Glutamatergic neuron (in vitro differentiated cells): ENCODE measurements at places on chromosomes 2 and 18.

GRCh38 chr2:150620855-150621254 lies 133.4 kb upstream of the RND3 start:
- no peaks in the 10 kb centered on the region for H3K36me3 ChIP-seq
- no peak overlapping the region for H3K27ac ChIP-seq
- H3K4me3 ChIP-seq: no peak overlapping the region
- H3K4me1 ChIP-seq: peaks cover 5% of the 10 kb centered on the region
- no peak for DNase-seq

- peaks cover 2% of the 10 kb centered on the region for H3K4me1 ChIP-seq
- H3K36me3 ChIP-seq: no peaks in the 10 kb centered on the region
- no peak overlapping the region for H3K27ac ChIP-seq
Measured at GRCh38 chr2:231565887-231566594, 26.6 kb upstream of the TEX44 start.

- peaks cover 13% of the 10 kb centered on the region for H3K4me1 ChIP-seq
- peaks cover 5% of the 10 kb centered on the region for H3K27me3 ChIP-seq
- no peak overlapping the region for H3K27ac ChIP-seq
- H3K36me3 ChIP-seq: no peaks in the 10 kb centered on the region
- DNase-seq: no peak
- no peak overlapping the region for H3K4me3 ChIP-seq
Measured at GRCh38 chr2:132479155-132479554, 62.5 kb downstream of the GPR39 start.

DNA sequence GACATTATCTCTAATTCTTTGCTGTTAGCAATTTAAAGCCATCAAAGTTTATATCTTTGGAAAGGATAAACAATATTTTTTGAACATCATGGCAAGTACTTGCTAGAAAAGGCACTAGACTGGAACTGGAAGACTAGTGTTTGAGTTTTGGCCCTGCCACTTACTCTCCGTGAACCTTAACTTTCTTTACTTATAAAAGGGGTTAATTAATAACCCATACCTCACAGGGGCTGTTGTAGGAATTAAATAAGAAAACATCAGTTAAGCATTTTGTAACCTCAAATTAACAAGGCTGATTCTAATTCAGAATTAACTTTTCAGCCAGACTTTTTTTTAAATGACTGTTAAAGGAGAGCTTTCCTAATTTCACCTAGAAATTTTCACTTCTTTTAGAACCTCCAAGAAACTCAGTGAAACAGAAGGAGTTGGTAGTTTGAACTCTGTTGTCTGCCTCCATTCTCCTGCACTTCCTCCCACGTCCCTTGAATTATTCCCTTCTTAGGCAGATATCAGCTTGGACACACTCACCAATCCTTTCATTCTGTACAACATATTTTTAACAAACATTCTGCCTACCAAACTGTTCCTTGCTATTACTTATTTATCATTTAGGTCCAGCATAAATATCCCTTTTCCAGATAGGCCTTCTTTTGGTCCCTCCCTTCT lies 79.5 kb downstream of the COX7A2L start:
- H3K4me1 ChIP-seq: no peaks in the 10 kb centered on the region
- no peak overlapping the region for H3K4me3 ChIP-seq
- no peak overlapping the region for H3K27ac ChIP-seq
- H3K27me3 ChIP-seq: no peaks in the 10 kb centered on the region
- no peak for DNase-seq

DNA sequence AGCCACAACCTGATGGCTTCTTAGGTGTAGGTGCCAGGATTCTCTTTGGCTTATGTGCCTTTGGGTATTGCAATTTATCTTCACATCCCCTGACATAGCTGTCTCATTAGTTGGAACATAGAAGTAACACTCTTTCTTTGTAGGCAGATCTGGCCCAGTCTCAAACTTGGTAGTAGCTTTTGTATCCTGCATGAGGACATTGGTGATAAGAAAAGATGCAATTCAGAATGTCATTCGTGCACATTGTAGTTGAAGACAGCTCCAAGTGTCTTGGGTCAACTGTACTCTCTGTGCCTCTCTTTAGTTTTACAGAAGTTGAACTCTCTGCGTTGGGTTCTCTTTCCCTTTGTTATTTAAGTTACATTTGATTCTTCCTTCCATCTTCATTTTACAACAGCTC lies 69.6 kb upstream of the BCL11A start:
- H3K27me3 ChIP-seq: no peaks in the 10 kb centered on the region
- H3K27ac ChIP-seq: no peak overlapping the region
- no peaks in the 10 kb centered on the region for H3K4me1 ChIP-seq
- H3K36me3 ChIP-seq: no peaks in the 10 kb centered on the region

DNA sequence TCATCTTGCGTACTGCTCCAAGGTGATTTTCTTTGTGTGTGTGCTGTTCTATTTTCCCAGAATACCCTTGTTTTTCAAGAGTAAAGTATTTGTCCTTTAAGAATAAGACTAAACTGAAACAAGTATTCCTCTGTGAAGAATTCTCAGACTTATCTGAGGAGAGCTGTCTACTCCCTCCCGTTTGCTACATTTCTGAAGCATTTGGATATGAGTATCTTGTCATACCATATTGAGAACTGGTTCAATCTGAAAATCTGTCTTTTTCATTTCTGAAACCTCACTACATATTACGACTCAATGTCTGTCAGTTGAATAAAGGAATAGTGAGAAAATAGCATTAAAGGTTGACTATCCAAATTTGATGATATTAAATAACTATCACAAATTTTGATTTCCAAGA lies 159.4 kb downstream of the PMAIP1 start:
- DNase-seq: no peak
- no peak overlapping the region for H3K27ac ChIP-seq
- no peaks in the 10 kb centered on the region for H3K36me3 ChIP-seq
- H3K4me1 ChIP-seq: no peaks in the 10 kb centered on the region

DNA sequence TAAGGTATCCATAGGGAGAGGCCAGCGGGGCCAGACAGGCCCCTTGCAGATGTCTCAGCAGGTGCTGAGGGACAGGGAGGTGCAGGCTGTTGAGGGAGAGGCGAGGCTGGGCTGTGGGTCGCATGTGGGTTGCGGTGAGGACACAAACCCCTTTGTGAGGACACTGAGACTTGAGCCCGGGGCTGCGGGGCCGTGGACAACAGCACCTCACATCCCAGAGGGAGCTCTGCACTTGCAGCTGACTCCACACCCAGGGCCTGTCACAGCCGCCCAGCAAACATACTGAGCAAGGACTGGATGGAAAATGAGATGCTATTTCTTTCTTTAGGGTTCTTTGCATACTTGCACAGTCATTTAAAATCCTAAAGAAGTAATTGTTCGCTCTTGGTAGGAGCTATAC lies 95.3 kb upstream of the NFATC1 start:
- no peak overlapping the region for H3K27ac ChIP-seq
- DNase-seq: no peak
- peaks cover 2% of the 10 kb centered on the region for H3K27me3 ChIP-seq
- H3K4me3 ChIP-seq: peak overlapping the region; percentile 4

GRCh38 chr2:47695800-47696477 lies 87.0 kb upstream of the MSH6 start:
- no peak overlapping the region for H3K27ac ChIP-seq
- no peak overlapping the region for H3K4me3 ChIP-seq
- DNase-seq: no peak
- H3K4me1 ChIP-seq: peaks cover 3% of the 10 kb centered on the region

- H3K27me3 ChIP-seq: peaks cover 2% of the 10 kb centered on the region
- no peaks in the 10 kb centered on the region for H3K36me3 ChIP-seq
- H3K4me1 ChIP-seq: peaks cover 11% of the 10 kb centered on the region
- H3K27ac ChIP-seq: no peak overlapping the region
Measured at GRCh38 chr2:159922563-159922962, 124.6 kb upstream of the CD302 start.
